ENCODE measurements at places on chromosomes 4 and X.

DNA sequence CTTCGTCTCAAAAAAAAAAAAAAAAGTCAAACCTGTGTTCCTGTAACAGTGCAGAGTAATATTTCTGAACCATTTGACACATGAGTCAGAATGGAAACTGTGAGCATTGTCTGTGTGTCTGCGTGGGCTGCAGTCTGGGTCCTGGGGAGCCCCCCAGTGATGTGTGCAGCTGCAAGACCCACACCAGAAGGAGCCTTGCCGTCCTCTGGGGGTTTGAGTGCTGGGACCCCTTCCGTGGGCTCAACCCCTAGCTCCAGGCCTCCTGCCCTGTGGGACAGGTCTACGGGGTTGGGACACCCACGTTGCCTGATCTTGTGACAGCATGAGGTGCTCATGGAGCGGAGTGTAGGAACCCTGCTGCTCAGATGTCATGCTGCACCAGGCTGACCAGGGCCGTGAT is 43.7 kb downstream of the DDX3X start:
- no peak for DNase-seq

- DNase-seq, result no peak
These were observed 119.7 kb downstream of the MGST2 start for GRCh38 chr4:139785356-139785755.

- DNase-seq, result peak; percentile 15
These were observed 2.7 kb downstream of the GEMIN8 start for GRCh38 chrX:14027036-14027435.

DNA sequence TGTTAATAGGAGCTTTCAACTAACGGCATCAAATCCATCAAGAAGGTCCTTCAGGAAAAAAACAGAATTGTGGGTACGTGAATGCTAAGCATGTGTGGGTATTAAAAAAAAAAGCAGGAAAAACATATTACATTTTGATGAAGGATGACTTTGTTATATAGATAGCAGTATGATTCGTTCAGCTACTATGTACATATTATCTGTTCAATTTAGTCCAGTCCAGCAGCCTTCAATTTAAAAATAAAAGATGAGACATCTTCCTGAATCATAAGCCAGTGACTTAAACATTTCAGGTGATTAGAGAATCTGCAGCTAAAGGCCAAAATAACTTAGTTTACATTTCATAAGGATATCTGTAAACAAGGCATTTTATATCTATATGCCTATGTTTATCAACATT is 63.4 kb downstream of the LCORL start:
- DNase-seq, result no peak

GRCh38 chr4:149531861-149532260 is 283.8 kb downstream of the IQCM start:
- no peak for DNase-seq

DNA sequence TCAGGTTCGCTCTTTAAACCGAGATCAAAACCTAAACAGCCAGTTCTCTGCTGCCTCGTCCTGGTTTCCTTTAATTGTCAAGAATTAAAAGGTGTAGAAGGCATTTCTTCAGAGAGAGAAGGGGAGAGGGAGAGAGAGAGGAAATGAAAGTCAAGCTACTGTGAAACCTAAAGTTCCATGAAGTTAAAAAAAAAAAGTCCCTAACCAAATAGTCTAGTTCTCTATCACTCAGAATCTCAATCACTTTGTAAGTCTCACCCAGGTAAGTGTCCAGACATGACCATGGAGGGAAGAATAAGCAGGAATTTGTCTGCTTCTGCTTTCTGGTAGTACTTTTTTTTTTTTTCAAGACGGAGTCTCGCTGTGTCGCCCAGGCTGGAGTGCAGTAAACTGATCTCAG is 18.8 kb upstream of the SMIM14 start:
- DNase-seq, result no peak

- peak; percentile 66 for DNase-seq
These were observed 50.0 kb upstream of the TRIM2 start for GRCh38 chr4:153154007-153154975.

- no peak for DNase-seq
These were observed 89.3 kb downstream of the MGST2 start for GRCh38 chr4:139754938-139755337.

DNA sequence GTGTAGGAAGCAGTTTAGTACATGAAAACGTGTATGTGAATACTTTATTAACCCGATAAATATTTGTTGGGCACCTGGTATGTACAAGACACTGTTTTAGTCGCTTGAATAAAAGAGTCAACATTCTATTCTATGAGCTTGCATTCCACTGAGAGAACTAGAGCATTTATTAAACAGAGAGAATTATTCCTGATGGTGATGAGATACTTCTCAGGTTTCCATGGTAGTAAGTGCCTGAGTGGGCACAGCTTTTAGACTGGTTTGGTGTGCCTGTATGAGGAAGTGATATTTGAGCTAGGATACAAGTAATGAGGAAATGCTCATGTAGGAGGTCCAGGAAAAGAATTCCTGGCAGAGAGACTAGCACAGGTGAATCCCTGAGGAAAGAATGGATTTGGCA is 94.2 kb downstream of the ATP10D start:
- DNase-seq, result no peak

DNA sequence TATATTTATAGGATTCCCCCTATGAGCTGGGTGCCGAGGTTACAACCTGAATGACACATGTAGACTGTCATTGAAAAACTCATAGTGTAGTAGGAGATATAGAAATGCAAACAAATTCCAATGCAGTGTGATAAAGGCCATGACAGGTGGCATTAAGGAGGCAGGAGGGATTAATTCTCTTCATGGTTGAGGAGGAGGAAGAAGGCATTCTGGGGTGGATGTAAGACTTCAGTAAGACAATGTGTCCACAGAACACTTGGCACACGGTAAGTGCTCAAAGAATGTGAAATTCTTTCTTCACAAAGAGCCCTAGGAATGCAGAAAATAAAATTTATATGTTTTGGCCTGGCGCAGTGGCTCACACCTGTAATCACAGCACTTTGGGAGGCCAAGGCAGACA is 136.5 kb downstream of the RBM47 start:
- DNase-seq, result no peak

GRCh38 chrX:16822723-16823122 is 36.5 kb downstream of the TXLNG start:
- no peak for DNase-seq

DNA sequence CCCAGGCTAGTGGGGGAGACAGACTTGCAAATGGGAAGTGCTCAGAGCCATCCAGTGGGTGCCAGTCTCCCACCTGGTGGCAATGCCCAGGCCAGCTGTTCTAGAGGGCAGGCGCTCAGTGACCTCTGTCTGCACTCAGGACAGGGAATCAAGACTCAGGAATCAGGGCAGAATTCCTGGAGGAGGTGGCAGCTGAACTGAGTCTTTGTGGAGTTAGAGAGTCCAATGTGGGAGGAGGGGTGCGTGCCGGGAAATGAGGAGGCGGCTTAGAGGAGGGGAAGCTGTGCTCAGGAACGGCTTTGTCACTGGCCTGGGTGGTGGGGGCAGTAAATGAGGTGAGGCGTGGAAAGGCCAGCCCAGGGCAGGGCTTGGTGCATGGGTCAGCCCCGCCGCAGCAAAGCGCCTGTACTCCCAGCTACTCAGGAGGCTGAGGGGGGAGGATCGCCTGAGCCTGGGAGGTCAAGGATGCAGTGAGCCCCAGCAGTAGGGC is 31.3 kb upstream of the SORCS2 start:
- DNase-seq, result no peak

DNA sequence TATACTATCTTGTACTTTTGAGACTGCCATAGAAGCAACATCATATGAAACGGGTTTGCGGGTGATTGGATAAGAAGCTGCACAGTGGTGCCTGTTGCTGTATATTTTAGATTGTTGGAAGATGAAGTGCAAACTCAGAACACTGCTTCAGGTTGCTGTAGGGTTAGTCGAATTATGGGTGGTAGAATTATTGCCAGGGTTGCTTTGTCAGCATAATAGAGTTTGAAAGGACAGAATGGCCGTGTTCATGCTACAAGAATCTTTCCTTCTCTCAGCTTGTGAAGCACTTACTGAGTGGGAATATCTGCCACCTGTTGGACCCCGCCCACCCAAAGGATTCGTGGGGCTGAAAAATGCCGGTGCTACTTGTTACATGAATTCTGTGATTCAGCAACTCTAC is 115.5 kb downstream of the USP9X start:
- DNase-seq, result no peak

- DNase-seq, result no peak
These were observed 93.1 kb downstream of the SLC16A2 start for GRCh38 chrX:74514384-74514783.

DNA sequence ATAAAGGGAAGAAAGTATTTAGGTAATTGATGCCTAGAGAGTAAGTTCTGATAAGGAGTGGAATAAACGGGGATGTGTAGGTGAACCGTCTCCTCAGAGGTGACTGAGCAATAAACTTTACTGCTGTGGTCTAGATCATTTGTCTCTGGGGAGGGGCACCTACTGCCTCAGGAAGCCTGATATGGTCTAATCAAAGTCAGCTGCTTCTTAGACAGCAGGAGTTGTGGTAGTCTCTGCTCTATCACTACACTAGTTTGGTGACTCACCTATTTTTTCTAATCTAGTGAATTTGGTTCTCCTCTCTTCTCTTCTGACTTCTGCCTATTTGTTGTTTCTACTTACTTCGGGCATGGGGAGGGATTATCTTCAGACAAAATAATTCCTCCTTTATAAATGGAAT is 95.1 kb upstream of the STIM2 start:
- no peak for DNase-seq

DNA sequence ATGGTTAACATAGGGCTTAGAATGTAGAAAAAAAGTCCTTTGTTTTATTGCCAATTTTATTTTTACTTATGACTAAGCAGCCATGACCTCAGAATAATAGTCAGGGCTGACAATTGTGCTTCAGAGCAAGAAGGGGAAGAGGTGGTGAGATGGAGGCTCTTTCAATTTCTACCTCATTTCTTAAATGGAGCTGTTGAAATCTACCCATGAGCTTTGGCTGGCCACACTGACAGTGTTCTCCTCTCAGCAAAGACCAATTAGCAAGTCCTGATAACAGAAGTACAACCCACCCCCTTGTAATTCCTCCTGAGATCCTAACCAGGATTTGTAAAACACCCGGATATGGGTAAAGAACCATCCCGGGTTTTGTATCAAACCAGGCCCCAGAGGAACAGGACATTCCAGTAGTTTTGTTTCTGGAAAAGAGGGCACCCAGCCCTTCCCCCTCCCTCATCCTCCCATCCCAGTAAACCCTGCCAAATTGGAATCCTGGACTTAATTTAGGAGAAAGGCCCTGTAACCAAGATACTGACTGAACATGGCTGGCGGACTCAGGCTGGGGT is at the start of gene HEPH:
TSS of gene HEPH (plus strand) at position 399 of the 563 bp plus-strand sequence. CDS start 6,324 bp downstream, outside the sequence.
- DNase-seq, result no peak

GRCh38 chr4:24053934-24054333 is 164.1 kb upstream of the PPARGC1A start:
- DNase-seq, result no peak

DNA sequence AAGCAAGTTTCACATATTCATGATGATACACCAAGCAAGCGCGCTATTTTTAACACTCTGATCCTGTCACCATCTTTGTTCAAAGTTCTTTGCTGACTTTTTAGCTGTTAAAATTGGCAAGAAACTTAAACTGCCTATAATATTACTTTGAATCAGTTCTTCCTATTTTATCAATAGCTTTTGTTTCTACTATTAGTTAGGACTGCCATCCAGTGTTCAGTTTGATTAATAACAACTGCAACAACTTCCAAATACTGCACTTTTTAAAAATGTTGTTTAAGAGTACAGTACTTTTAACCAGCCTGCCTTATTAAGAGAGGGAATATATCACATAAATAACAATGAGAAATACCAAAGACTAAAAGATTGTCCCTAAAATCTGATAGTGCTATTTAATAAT is 614.3 kb downstream of the FAM133A start:
- DNase-seq, result peak; percentile 11

- DNase-seq, result no peak
These were observed 1003.5 kb downstream of the STPG2 start for GRCh38 chr4:97139791-97140190.

DNA sequence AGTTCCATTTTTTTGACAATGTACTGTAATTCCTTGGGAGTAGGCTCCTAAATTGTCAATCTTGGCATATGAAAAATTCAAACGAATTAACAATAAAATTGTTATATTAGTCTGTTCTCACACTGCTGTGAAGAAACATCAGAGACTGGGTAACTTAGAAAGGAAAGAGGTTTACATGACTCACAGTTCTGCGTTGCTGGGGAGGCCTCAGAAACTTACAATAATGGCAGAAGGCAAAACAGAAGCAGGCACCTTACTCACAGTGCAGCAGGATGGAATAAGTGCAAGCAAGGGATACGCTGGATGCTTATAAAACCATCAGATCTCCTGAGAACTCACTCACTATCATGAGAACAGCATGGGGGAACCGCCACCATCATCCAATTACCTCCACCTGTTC is 246.4 kb upstream of the TRAM1L1 start:
- DNase-seq, result no peak

GRCh38 chrX:9804444-9804843 is 18.2 kb downstream of the SHROOM2 start:
- no peak for DNase-seq

DNA sequence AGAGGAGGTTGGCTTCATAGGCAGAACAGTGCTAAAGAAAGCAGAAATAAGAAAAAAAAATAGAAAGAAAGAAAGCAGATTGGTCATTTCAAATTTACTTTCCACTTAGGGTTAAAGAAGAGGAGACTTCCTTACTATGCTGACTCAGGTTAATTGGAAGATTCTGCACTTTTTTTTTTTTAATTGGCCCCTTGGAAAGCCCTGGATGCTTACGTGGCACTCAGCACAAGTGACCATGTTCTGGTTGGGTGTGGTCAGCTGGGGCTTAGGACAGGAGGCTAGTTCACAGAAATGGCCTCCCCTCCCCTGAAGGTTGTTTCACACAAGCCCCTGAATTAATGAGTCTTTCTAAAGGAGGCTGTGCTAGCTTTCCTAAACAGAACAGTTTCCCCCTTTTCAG is 14.5 kb downstream of the MAGEA9B start:
- no peak for DNase-seq

- DNase-seq, result no peak
These were observed 49.2 kb upstream of the DDX53 start for GRCh38 chrX:22950269-22951266.

- no peak for DNase-seq
These were observed 11.8 kb upstream of the LCORL start for GRCh38 chr4:18033111-18034085.

DNA sequence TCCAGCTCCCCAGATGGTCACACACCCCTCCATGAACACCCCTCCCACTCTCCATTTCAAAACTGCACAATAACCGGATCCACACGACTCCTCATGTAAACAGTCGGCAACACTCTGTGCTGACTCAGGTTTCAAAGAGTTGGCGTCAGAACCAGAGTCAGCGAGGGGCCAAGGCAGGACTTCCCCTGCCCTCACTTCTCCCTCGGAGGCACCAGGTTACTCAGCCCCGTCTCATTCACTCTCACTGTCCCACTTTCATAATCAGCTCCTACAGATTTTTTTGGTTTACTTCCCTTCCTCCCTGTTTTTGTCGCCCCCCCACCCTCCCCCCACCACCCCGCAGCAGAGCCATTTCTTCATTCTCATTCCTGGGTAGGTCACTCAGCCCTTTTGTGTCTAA is 2.7 kb upstream of the TIMP1 start:
- no peak for DNase-seq

DNA sequence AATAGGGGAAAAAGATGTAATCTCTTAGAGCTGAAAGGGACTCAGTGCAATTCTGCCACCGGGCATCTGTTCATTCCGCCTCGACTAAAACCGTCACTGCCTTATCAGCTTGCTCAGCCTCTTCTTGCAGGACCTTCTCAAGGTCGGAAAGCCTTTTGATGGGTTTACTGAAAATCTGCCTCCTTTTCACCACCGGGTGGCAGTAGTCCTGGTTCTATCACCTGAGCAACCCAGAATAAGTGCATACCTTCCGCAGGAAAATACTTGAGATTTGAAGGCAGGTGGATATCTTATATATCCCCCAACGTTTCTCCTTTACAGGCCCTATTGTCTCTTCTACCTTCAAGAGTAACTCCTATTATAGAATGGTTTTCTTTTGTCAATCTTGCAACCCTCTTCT is 103.4 kb upstream of the PAK3 start:
- DNase-seq, result peak; percentile 14
